ENCODE measurements at places on chromosomes 11 and 22. TPM values are rescaled to one million over a fixed set of nuclear protein-coding genes. Genes with fewer than 3 reads are reported as not detected.
A peak's percentile ranks its signal among the peaks of the same experiment; 100 is the strongest.

GRCh38 chr22:25372000-25372595 lies 152.7 kb downstream of the CRYBB2 start:
- H3K36me3 ChIP-seq, result peaks cover 12% of the 10 kb centered on the region
- no peaks in the 10 kb centered on the region for H3K27me3 ChIP-seq

The MMP13 gene
- not detected for total RNA-seq

DNA sequence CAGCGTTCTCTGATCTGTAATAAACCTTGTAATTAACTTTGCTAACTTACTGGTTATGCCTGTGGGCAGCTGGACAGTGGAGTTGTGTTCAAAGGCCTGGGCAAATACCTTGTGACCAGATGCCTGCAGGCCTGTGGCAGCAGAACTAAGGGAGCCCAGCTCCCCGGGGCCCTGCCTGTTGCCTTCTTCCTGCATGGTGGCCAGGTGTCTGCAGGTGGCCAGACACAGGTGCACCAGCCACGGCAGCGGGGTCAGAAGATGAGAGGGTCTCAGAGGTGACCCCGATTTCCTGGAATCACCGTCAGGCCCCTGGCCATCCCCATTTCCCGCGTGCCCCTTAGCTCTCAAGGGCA lies 127.2 kb downstream of the OSBP2 start:
- no peaks in the 10 kb centered on the region for H3K4me1 ChIP-seq
- H3K27me3 ChIP-seq, result peaks cover 80% of the 10 kb centered on the region
- peak overlapping the region; percentile 78 for H3K4me3 ChIP-seq
- H3K36me3 ChIP-seq, result no peaks in the 10 kb centered on the region
- H3K27ac ChIP-seq, result no peak overlapping the region

- H3K27me3 ChIP-seq, result peaks cover 4% of the 10 kb centered on the region
- H3K4me1 ChIP-seq, result peaks cover 3% of the 10 kb centered on the region
- H3K27ac ChIP-seq, result no peak overlapping the region
- no peak overlapping the region for H3K4me3 ChIP-seq
- H3K36me3 ChIP-seq, result no peaks in the 10 kb centered on the region
- DNase-seq, result no peak
Measured at GRCh38 chr11:11155962-11156815, 196.9 kb downstream of the CSNK2A3 start.

The EHF gene
- 44.8 TPM for total RNA-seq

DNA sequence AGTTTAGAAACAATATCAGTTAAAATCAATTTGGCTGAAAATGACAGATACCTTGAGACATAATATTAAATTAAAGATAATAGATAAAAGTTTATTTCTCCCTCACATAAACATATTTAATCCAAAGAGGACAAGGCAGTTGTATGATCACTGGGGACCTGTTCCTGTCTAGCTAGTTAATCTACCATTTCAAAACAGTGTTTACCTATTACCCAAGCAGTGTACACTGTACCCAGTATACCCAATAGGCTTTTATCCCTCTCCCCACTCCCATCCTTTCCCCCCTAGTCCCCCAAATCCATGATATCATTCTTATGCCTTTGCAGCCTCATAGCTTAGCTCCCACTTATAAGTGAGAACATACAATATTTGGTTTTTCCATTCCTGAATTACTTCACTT lies 229.7 kb upstream of the LARGE1 start:
- peaks cover 5% of the 10 kb centered on the region for H3K27me3 ChIP-seq
- DNase-seq, result no peak
- H3K4me1 ChIP-seq, result no peaks in the 10 kb centered on the region
- no peaks in the 10 kb centered on the region for H3K36me3 ChIP-seq
- no peak overlapping the region for H3K27ac ChIP-seq
- H3K4me3 ChIP-seq, result no peak overlapping the region

The IGF2 gene
- total RNA-seq, result 2,350 TPM

The GUCY1A2 gene
- total RNA-seq, result 13.2 TPM

- H3K4me3 ChIP-seq, result no peak overlapping the region
- H3K27ac ChIP-seq, result no peak overlapping the region
- H3K36me3 ChIP-seq, result peaks cover 7% of the 10 kb centered on the region
- no peaks in the 10 kb centered on the region for H3K27me3 ChIP-seq
Measured at GRCh38 chr11:117384045-117384444, 56.4 kb downstream of the CEP164 start.

The PIH1D2 gene
- total RNA-seq, result 3.1 TPM

The EIF3L gene
- 578 TPM for total RNA-seq

- DNase-seq, result no peak
- H3K27me3 ChIP-seq, result no peaks in the 10 kb centered on the region
- peak overlapping the region; percentile 64 for H3K4me3 ChIP-seq
- peak overlapping the region; percentile 85 for H3K27ac ChIP-seq
Measured at GRCh38 chr11:65130631-65131416, 3.5 kb downstream of the SYVN1 start.

- no peak overlapping the region for H3K4me3 ChIP-seq
- DNase-seq, result no peak
- peaks cover 9% of the 10 kb centered on the region for H3K36me3 ChIP-seq
- H3K27ac ChIP-seq, result no peak overlapping the region
Measured at GRCh38 chr11:108947654-108948570, 283.0 kb downstream of the DDX10 start.

The NAALAD2 gene
- 5.8 TPM for total RNA-seq

GRCh38 chr11:1467270-1467669 lies 19.3 kb downstream of the MOB2 start:
- peak overlapping the region; percentile 4 for H3K27ac ChIP-seq
- H3K36me3 ChIP-seq, result peaks cover 4% of the 10 kb centered on the region
- no peaks in the 10 kb centered on the region for H3K27me3 ChIP-seq
- peaks cover 9% of the 10 kb centered on the region for H3K4me1 ChIP-seq
- H3K4me3 ChIP-seq, result no peak overlapping the region
- no peak for DNase-seq

DNA sequence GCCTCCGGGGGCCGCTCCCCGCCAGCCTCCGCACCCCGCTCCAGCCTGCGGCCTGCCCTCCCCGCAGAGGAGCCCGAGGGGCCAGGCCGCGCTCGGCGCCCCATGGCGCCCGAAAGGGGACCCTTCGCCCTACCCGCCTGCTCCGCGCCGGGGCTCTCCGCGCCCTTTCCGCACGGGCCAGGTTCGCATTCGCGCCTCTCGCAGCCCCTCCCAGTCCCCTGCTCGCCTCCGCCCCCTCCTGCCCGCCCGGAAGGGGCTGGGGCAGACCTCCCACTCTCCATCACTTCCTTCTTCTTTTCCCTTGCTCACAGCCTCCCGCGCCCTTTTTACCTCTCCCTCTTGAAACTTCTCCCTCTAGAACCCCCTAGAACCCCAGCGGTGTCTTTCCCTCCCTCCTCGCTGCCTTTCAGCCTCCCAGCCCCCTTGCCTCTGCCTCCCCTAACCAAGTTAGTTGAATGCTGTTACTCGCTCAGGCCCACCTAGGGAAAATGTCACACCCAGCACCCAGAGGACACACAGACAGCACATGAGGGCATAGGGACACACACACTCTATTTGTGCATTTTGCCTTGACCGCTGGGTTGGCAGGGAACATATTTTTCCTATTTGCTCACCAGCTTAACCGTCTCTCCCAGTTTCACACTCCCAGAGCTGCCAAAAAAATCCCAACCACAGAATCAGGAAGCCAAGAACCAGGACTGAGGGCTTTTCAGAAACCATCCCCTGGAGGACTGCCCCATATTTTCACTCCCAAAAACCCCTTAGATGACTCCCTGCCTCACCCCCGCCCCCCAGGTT lies at the start of gene SLC43A3:
SLC43A3 (minus strand) TSS at position 193 of the 798 bp plus-strand sequence. CDS start 949 bp downstream, outside the sequence.
- peak within 1 kb of the TSS; percentile 70 for H3K27ac ChIP-seq
- no peak for DNase-seq
- peaks cover 3% of the 10 kb centered on the region for H3K36me3 ChIP-seq
- peak within 1 kb of the TSS; percentile 87 for H3K4me3 ChIP-seq
- peaks cover 28% of the 10 kb centered on the region for H3K4me1 ChIP-seq

DNA sequence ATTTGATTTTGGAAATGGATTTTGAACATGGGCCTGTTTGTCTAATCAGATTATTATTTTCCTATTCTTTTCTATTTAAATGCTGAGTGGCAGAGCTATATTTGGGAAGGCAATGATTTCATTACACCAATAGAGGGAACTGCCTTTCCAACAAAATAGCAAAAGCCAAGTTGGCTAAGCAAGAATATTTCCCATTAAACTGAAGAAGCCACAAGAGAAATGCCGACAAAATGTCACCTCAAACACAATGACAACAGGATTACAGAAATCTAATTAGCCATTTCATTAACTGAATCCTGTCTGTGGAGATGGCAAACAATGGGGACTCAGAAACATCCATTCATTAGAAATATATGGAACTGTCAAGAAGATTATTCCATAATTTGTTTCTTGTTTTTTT lies 1593.1 kb upstream of the RAG2 start:
- no peaks in the 10 kb centered on the region for H3K36me3 ChIP-seq
- H3K4me1 ChIP-seq, result no peaks in the 10 kb centered on the region
- DNase-seq, result no peak

- H3K4me1 ChIP-seq, result peaks cover 18% of the 10 kb centered on the region
- H3K27me3 ChIP-seq, result no peaks in the 10 kb centered on the region
- H3K4me3 ChIP-seq, result no peak overlapping the region
- H3K36me3 ChIP-seq, result no peaks in the 10 kb centered on the region
- no peak overlapping the region for H3K27ac ChIP-seq
Measured at GRCh38 chr22:20039683-20040325, 18.9 kb downstream of the TANGO2 start.

The MMP3 gene
- not detected for total RNA-seq

The MRGPRF gene
- 1.4 TPM for total RNA-seq

The RRP8 gene
- 19.7 TPM for total RNA-seq

The NXPE4 gene
- not detected for total RNA-seq

DNA sequence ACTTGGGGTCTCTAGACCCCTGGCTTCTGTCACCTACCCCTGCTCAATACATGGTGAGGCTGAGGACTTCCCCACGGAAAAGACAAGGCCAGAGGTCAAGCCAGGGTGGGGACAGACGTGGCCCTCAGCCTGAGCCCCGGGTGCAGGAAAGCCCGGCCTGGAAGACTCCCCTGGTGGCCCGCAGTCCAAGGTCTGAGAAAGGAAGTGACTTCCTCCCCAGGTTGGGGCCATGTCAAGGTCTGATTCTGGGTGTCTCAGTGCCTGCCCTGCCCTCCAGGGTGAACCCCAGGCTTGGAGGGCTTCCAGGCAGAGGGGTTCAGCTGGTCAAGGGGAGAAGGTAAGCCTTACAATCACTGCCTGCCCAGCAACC lies 3.9 kb downstream of the CTSD start:
- no peaks in the 10 kb centered on the region for H3K36me3 ChIP-seq
- no peak overlapping the region for H3K4me3 ChIP-seq
- H3K27ac ChIP-seq, result no peak overlapping the region
- DNase-seq, result no peak
- no peaks in the 10 kb centered on the region for H3K27me3 ChIP-seq
- H3K4me1 ChIP-seq, result peaks cover 4% of the 10 kb centered on the region

DNA sequence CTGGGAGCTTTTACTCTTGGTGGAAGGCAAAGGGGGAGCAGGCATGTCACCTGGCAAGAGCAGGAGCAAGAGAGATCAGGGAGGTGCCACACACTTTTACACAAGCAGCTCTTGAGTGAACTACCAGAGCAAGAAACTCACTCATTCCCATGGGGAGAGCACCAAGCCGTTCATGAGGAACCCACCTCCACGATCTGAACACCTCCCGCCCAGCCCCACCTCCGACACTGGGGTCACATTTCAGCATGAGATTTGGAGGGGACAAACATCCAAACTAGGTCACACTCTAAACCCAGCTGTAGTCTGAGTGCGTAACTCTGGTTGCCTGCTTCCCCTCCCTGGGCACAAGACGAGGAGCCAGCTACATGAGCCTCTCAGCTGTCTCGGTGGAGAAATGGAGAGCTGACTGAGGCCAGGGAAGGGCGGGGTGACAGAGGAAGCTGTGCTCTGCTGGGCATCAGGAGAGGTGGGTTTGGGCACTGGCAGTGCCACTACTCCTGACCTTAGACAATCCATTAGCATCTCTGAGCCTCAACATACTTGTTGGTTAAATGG lies 134.6 kb downstream of the PKNOX2 start:
- H3K4me1 ChIP-seq, result peaks cover 24% of the 10 kb centered on the region
- H3K27ac ChIP-seq, result no peak overlapping the region
- H3K36me3 ChIP-seq, result no peaks in the 10 kb centered on the region
- peaks cover 37% of the 10 kb centered on the region for H3K27me3 ChIP-seq
- H3K4me3 ChIP-seq, result no peak overlapping the region
- DNase-seq, result no peak

GRCh38 chr11:77051511-77051910 lies 15.3 kb upstream of the CAPN5 start:
- H3K27ac ChIP-seq, result no peak overlapping the region
- H3K4me3 ChIP-seq, result no peak overlapping the region
- H3K4me1 ChIP-seq, result no peaks in the 10 kb centered on the region
- no peak for DNase-seq

The PYGM gene
- total RNA-seq, result 2.0 TPM

The SLC1A2 gene
- 1.9 TPM for total RNA-seq

DNA sequence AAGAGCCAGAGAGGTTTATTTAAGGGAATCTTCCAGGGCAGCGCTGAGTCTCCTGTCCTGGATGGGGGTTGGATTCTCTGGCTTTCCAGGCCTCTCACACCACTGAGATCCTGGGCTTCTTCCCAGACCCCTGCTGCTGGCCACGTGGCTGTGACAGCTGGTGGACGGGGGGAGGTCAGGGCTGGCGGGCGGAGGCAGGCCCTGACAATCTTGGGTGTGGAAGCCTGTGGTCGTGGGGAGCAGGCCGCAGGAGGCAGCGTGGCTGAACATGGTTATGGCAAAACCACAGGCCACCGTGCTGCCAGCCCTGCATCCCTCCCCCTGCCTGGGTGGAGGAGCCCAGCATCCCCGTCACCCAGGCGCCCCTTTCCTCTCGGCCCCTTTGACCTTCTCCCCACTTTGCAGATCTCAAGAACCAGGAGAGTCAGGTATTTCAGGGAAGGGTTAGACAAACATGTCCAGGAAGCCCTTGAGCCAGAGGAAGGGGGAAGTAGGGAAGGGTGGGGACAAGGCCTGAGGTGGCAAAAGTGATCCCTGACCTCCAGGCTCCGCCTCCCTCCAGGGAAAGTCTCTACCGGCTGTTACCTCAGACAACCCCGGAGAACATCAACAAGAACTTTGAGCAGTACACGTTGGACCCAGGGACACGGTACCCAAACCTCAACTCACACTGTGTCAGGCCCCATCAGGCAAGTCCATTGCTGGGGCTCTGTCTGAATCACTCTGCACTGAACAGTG lies 111.8 kb downstream of the MICAL2 start:
- peaks cover 41% of the 10 kb centered on the region for H3K4me1 ChIP-seq
- H3K36me3 ChIP-seq, result peaks cover 3% of the 10 kb centered on the region
- H3K27me3 ChIP-seq, result no peaks in the 10 kb centered on the region
- no peak overlapping the region for H3K27ac ChIP-seq
- no peak for DNase-seq

- H3K36me3 ChIP-seq, result no peaks in the 10 kb centered on the region
- DNase-seq, result no peak
- no peak overlapping the region for H3K27ac ChIP-seq
- no peaks in the 10 kb centered on the region for H3K27me3 ChIP-seq
- H3K4me1 ChIP-seq, result peaks cover 30% of the 10 kb centered on the region
Measured at GRCh38 chr22:29390270-29390669, 1.9 kb upstream of the AP1B1 start.

DNA sequence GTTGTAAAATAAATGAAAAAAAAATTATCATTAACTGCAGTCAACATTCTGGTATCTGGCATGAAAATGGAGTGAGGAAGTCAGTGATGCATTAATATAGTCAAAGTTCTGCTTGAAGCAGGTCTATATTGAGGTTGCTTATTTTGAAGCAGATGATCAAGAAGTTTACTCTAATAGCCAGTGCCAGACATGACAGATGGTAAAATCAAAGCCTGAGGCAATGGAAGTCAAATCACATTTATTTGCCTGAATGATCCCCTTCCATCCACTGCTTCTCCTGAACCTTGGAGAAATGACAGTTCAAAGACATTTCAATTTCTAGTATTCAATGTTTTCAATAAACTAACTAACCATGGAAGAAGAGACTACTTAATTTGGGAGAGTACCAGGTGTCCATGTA lies 430.0 kb downstream of the FAM181B start:
- no peaks in the 10 kb centered on the region for H3K4me1 ChIP-seq
- H3K27ac ChIP-seq, result no peak overlapping the region
- H3K36me3 ChIP-seq, result no peaks in the 10 kb centered on the region
- peaks cover 5% of the 10 kb centered on the region for H3K27me3 ChIP-seq

All from type B pancreatic cell (in vitro differentiated cells).